NT2/D1 (cell line): ENCODE measurements at places on chromosomes 16 and 17.

- no peak for DNase-seq
Measured at GRCh38 chr16:11780991-11781680, 15.9 kb downstream of the ZC3H7A start.

DNA sequence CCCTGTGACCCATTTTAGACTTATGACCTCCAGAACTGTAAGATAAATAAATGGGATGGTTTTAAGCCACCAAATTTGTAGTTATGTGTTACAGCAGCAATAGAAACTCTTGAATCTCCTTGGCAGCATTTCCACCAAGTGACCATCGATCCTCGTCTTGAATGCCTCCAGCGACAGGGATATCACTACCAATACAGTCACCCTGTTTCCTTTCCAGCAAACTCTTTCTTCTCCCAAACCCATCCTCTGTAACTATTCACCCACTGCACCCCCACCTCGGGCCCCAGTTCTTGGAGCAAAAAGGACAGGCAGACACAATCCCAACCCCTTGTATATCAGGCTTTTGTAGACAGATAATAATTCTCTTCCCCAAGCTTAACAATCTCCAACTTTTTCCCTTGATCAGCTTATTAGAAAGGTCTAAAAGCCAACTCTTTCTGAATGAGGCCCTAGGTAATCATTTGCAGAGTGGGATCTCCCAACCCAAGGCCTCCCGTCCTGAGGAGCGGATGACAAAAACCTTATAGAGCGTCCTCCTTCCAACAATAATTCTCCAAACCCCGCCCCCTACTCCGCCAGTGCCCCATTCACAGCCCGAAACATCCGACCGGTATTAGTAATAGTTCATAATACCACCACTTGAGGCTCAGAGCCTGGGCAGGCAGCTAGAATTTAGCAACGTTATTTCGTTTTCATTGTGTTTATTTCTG is 14.7 kb upstream of the PLLP start:
- DNase-seq, result no peak

GRCh38 chr17:56608944-56609343 is 15.4 kb downstream of the NOG start:
- DNase-seq, result no peak

- DNase-seq, result no peak
Measured at GRCh38 chr16:48949636-48950035, 332.0 kb downstream of the CBLN1 start.

- no peak for DNase-seq
Measured at GRCh38 chr17:21381076-21381706, 5.0 kb downstream of the KCNJ12 start.

DNA sequence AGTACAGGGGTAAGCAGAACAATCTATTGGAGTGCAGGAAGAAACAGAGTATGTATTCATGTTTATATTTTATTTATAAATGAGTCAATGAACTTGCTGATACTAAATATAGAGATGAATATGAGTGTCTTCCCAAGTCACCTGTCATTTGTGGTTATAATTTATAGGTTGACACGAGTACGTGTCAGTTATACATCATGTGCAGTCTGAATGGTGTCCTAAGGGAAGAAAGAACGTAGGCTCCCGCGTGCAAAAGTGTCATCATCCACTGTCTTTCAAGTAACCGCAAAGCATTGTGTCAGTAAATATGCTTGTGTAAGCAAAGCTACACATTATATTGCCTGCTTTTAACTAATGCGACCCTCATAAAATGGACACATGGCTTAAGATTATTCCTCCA is 786.1 kb downstream of the KCNJ2 start:
- DNase-seq, result no peak

GRCh38 chr17:61294777-61295176 is 104.9 kb upstream of the TBX2 start:
- DNase-seq, result no peak

- peak; percentile 93 for DNase-seq
Measured at GRCh38 chr16:21300309-21301167, 22.4 kb upstream of the CRYM start.

DNA sequence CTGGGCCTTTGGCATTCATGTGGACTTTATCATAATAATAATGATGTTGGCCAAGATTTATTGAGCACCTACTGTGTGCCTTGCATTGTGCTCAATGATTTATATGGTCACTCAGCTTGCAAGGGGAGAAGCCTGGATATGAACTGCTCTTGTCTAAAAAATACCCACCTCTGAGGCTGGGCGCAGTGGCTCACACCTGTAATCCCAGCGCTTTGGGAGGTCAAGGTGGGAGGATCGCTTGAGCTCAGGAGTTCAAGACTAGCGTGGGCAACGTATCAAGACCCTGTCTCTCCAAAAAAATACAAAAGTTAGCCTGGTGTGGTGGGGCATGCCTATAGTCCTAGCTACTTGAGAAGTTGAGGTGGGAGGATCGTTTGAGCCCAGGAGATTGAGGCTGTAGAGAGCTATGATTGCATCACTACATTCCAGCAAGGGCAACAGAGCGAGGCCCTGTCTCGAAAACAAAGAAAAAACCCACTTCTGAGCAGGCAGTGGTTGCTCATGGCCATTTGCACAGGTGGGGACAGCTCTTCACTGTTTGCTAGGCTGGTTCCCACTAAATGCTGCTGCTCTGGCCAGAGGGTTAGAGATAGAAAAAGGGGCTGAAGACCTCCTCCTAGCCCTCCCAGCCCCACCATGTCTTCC is 4.3 kb upstream of the ADGRG1 start:
- no peak for DNase-seq
